Activated CD8-positive, alpha-beta memory T cell treated with anti-CD3 and anti-CD28 coated beads, Interleukin-2, amount 10 ng/mL, durations not matched to agents 7 days and 5 days (primary cell): ENCODE measurements at places on chromosomes 12 and 14. TPM values are rescaled to one million over a fixed set of nuclear protein-coding genes. Genes with fewer than 3 reads are reported as not detected.

DNA sequence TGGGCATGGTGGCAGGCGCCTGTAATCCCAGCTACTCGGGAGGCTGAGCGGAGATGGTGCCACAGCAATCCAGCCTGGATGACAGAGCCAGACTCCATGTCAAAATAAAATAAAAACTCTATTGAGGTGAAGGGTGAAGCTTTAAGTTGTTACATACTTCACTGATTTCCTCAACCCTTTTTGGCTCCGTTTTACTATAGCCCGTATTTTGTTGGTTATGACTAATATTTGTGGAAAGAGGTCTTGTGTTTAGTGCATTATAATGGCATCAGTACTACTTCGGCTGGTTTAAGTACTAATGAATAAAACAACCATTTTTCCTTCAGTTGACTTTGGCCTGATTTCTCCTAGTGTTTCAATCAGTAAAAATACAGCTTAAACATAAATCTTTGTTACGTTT lies 27.0 kb upstream of the SLC2A14 start:
- no peaks in the 10 kb centered on the region for H3K36me3 ChIP-seq
- DNase-seq: no peak
- H3K27ac ChIP-seq: no peak overlapping the region
- H3K27me3 ChIP-seq: peaks cover 4% of the 10 kb centered on the region

- peaks cover 18% of the 10 kb centered on the region for H3K36me3 ChIP-seq
- H3K27me3 ChIP-seq: no peaks in the 10 kb centered on the region
- DNase-seq: no peak
- H3K4me3 ChIP-seq: no peak overlapping the region
- peaks cover 59% of the 10 kb centered on the region for H3K4me1 ChIP-seq
Measured at GRCh38 chr12:92404921-92405320, 259.3 kb upstream of the BTG1 start.

- H3K4me1 ChIP-seq: no peaks in the 10 kb centered on the region
- H3K27me3 ChIP-seq: peaks cover 6% of the 10 kb centered on the region
- no peak overlapping the region for H3K4me3 ChIP-seq
- no peak for DNase-seq
Measured at GRCh38 chr12:22609501-22609900, 15.5 kb upstream of the ETNK1 start.

Gene TMEM119
- total RNA-seq: 0.20 TPM

DNA sequence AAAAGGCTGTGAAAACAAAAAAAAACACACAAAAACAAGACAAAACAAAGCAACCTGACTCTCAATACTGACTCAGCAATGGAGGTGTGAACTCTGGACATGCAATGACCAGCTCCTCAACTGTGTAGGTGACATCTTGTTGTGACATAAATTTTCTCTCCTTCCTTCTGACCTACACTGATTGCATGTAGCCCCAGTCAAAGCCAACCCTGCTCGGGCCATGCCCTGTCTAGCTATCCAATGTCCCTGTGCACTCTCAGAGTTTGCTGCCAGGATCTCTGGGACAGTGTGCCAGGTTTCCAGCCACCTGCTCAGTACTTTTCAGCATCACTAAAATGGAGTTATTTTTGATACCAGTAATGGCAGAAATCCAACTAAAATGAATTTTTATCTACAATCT lies 18.9 kb upstream of the CRACR2A start:
- H3K36me3 ChIP-seq: peaks cover 1% of the 10 kb centered on the region
- peaks cover 10% of the 10 kb centered on the region for H3K4me1 ChIP-seq
- DNase-seq: no peak
- no peak overlapping the region for H3K4me3 ChIP-seq
- H3K27me3 ChIP-seq: no peaks in the 10 kb centered on the region
- no peak overlapping the region for H3K27ac ChIP-seq

DNA sequence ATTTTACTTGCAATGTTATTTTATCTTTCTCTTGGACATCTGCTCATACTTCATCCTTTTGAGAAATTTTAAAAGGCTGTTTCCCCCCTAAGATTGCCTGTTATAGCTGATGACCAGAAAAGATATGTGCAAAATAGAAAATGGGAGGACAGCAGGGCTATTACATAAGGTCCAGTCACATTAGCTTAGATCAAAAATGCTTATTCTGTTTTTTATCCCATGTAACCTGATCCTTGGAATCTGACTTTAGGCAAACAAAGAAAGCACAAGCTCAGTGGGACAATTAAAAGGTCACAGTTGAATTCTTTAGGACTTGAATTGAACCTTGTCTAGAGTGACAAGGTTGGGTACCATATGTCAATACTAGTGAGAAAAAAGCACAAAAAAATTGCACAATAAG lies 65.1 kb upstream of the TRHDE start:
- no peaks in the 10 kb centered on the region for H3K27me3 ChIP-seq
- no peaks in the 10 kb centered on the region for H3K4me1 ChIP-seq
- DNase-seq: no peak
- H3K36me3 ChIP-seq: no peaks in the 10 kb centered on the region
- no peak overlapping the region for H3K27ac ChIP-seq
